PC-9 (cell line): ENCODE measurements at places on chromosomes 4 and X.

- no peak for DNase-seq
Measured at GRCh38 chr4:64130907-64131306, 278.3 kb downstream of the TECRL start.

GRCh38 chrX:152641996-152642395 is 4.3 kb downstream of the GABRQ start:
- DNase-seq, result peak; percentile 5

- no peak for DNase-seq
Measured at GRCh38 chr4:12761694-12762093, 722.4 kb downstream of the RAB28 start.

DNA sequence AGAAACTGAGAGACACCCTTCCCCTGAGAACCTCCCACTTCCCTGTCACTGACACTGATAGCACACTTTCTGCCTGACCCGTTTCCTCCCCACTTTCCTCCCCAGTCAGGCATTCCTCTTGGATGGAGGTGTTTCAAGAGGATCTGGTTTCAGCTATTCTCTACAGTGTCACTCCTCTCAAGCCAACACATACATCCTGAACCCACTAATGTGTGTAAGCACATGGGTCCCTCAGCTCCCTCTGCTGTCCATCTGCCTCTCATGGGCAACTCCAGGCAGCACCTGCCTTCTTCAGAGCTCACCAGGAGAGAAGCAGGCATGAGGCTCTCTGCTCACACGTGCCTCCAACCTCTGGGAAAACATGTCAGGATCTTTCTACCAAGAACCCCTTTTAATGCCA is 207.6 kb downstream of the NAF1 start:
- DNase-seq, result peak; percentile 4

GRCh38 chr4:41932988-41933387 is 2.2 kb upstream of the TMEM33 start:
- no peak for DNase-seq

- no peak for DNase-seq
Measured at GRCh38 chrX:22163326-22163725, 109.4 kb upstream of the CBLL2 start.

- DNase-seq, result no peak
Measured at GRCh38 chr4:89438102-89438831, 130.7 kb upstream of the GPRIN3 start.
